H9 (cell line): ENCODE measurements at places on chromosomes 1 and 21. TPM values are rescaled to one million over a fixed set of nuclear protein-coding genes. Genes with fewer than 3 reads are reported as not detected.

Gene NBPF6
- not detected in 2 replicates for total RNA-seq

Gene CRP
- total RNA-seq = not detected in 2 replicates

Gene CHI3L1
- total RNA-seq = not detected in 2 replicates

Gene TMCO1
- total RNA-seq = 65.4 and 70.1 TPM in 2 replicates

Gene NT5C1A
- total RNA-seq = not detected in 2 replicates

Gene ADGRL2
- total RNA-seq = 119 TPM in 2 replicates

Gene GJC2
- total RNA-seq = 1.4 and 1.6 TPM in 2 replicates

Gene TRAF3IP3
- not detected in 2 replicates for total RNA-seq

Gene OR6K3
- not detected in 2 replicates for total RNA-seq

Gene TRIM17
- total RNA-seq = 2.8 TPM in 2 replicates

Gene ACBD6
- total RNA-seq = 45.4 and 51.4 TPM in 2 replicates

GRCh38 chr21:29808153-29808552, 131.6 kb downstream of the GRIK1 start:
- no peak for DNase-seq

GRCh38 chr1:217718873-217719272, 87.7 kb downstream of the SPATA17 start:
- no peak for DNase-seq

- DNase-seq = no peak
Observed at GRCh38 chr1:19209439-19209989, 552 bp downstream of the UBR4 start.

GRCh38 chr1:19975423-19976193, 3.8 kb downstream of the PLA2G2A start:
- no peak for DNase-seq

- DNase-seq = no peak
Observed at GRCh38 chr1:247429496-247429895, 13.5 kb downstream of the NLRP3 start.

GRCh38 chr1:227769047-227769935, 34.1 kb downstream of the SNAP47 start:
- no peak for DNase-seq

GRCh38 chr1:23772854-23773242, 5.4 kb upstream of the PITHD1 start:
- DNase-seq = no peak

- no peak for DNase-seq
Observed at GRCh38 chr1:119621705-119622104, 26.4 kb downstream of the ZNF697 start.

DNA sequence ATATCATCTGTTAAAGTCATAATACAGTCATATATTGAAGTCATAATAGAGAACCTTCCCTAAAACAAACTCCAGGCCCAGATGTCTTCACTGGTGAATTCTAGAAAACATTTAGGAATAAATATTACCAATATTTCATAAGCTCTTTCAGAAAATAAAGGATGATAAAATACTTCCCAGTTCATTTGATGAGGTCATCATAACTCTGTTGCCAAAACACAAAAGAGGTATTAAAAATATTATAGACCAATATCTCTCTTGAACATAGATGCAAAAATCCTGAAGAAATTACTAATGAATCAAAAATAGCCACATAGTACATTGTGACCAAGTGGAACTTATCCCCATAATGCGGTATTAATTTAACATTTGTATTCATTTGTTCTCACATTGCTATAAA, 132.4 kb upstream of the ZP4 start:
- no peak for DNase-seq

GRCh38 chr1:171484760-171485374, 463 bp upstream of the PRRC2C start:
- DNase-seq = no peak

GRCh38 chr21:36909423-36909822, 57.0 kb downstream of the HLCS start:
- no peak for DNase-seq

DNA sequence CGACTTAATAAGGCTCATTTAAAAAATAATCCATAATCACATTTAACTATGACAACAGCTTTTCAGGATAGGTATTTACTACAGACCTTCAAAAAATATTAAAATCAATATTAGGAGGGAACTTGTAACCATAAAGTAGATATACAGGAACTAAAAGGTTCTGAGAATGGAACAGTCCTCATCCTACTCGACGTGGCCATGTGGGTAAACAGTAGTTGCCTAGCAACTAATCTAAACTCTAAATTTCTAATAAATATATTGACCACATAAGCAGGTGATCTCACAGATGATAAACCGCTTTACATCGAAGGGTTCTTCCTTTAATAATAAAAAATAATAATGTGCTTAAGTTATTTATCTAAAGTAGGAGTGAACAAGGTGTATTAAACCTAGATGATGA, 7.9 kb downstream of the AKT3 start:
- no peak for DNase-seq

DNA sequence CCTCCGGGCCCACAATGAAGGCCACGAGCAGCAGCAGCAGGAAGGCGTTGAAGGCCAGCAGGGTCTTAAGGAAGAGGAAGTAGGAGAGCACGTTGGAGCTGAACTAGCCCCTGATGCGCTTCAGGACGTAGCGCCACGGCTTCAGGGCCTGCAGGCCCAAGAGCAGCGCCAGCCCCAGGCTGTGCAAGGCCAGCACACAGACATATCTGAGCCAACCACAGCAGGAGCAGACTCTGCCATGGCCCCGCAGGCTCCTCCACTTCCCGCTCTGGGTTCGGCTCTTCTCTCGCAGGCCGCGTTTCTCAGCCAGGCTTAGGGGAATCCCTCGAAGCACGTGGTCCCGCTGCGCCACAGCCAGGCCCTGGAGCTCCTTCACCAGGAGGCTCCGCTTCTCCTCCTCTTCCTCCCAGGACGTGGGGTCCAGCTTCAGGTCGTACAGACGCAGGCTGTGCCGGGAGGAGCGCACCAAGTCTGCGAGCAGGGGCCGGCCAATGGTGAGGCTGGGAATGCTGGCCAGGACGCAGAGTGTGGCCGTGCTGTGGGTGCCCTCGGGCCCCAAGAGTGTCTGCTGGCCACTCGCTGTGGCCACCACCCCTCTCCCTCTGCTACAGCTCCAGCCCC, 41.7 kb downstream of the ZNF691 start:
- peak; percentile 36 for DNase-seq

DNA sequence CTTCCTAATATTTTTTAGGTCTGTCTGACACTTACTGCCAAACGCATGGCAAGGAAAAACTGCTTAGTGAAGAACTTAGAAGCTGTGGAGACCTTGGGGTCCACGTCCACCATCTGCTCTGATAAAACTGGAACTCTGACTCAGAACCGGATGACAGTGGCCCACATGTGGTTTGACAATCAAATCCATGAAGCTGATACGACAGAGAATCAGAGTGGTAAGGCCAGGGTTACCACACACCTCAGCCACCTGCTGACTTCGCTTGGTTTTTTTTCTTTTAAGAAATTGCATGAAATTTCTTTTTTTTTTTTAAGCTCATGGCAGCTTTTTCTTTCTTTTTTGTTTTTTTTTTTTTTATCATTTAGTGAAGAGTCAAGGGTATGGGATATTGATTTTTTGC, 17.2 kb downstream of the ATP1A1 start:
- DNase-seq = no peak

DNA sequence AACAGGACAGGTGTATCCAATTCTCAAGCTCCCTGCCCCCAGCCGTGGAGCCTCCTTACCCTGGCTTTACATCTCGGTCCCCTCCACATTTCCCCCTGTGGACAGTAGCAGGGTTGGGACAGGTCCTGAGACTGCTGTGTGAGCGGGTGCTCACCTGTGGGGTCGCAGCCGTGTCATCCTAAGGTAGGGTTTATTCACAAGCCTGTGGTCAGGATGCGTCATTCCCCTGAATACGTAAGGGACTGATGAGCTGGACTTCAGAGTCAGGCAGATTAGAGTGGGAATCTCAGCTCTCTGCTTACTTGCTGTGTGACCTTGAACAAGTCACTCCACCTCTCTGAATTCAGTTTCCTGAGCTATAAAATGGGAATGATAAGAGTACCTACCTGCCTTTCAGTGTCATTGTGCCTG, 17.7 kb downstream of the ZNF362 start:
- DNase-seq = no peak
